Upper lobe of left lung (tissue), 6 donors: ENCODE measurements at places on chromosomes 3 and 15.
A peak's percentile ranks its signal among the peaks of the same experiment; 100 is the strongest.

GRCh38 chr15:70140543-70141375 lies 43.0 kb upstream of the TLE3 start:
- H3K4me3 ChIP-seq: peak overlapping the region; percentile 34
- H3K4me1 ChIP-seq: peaks cover 39% of the 10 kb centered on the region
- H3K36me3 ChIP-seq: no peaks in the 10 kb centered on the region

GRCh38 chr3:139358841-139359562 lies 15.2 kb downstream of the MRPS22 start:
- H3K4me3 ChIP-seq: no peak overlapping the region
- DNase-seq: no peak
- no peaks in the 10 kb centered on the region for H3K4me1 ChIP-seq
- H3K27me3 ChIP-seq: no peaks in the 10 kb centered on the region
- H3K27ac ChIP-seq: no peak overlapping the region
- H3K36me3 ChIP-seq: peaks cover 100% of the 10 kb centered on the region

DNA sequence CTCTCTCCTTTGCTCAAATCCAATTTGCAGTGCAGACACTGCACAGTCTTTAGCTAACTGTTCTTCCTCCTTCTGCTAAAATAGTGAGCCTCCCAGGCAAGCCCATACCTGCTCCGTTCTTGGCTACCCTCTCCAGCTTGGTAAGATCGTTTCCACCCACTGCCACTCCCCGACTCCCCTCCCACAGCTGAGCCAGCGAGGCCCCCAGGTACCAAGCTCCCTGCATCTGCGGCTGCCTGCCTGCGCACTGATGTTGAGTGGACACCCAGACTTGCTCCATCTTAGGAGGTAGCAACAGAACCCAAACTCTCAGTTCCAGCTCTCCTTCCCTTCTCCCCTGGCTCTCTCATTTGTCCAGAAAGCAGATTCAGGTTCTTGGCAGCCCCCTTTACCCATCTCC lies 7.9 kb upstream of the TNK2 start:
- H3K36me3 ChIP-seq: no peaks in the 10 kb centered on the region
- peaks cover 4% of the 10 kb centered on the region for H3K4me1 ChIP-seq
- no peak for DNase-seq
- H3K27me3 ChIP-seq: no peaks in the 10 kb centered on the region
- H3K4me3 ChIP-seq: no peak overlapping the region
- no peak overlapping the region for H3K27ac ChIP-seq

DNA sequence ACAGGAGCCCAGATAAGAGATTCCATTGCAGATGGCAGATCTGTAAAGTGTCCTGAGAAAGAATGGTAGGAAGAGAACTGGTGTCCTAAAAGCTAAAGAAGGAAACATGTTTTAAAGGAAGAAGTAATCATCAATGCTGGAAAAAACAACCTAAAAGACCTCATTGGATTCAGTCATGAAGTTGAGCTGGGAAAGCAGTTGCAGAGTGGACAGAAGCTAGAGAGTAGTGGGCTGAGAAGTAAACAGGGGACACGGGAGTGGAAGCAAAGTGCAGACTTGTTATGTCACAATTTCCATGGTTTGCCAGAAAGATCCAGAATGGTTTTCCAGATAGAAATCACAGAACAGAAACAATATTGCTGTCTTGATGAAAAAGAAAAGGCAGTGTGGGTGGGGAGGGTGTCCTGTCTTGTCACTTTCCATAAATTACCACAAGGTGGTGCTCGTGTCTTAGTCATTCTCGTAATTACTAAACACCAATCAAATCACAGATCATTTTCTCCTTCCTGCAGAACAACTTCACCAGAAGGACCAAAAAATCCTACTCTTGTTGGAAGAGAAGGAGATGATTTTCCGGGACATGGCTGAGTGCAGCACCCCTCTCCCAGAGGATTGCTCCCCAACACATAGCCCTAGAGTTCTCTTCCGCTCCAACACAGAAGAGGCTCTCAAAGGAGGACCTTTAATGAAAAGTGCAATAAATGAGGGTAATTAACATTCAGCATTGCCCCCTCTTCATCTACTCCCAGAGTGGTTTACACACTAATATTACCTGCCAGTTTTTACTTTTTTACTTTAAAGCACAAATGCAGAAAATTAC lies 64.5 kb downstream of the KLHL25 start:
- no peak overlapping the region for H3K4me3 ChIP-seq
- H3K4me1 ChIP-seq: peaks cover 10% of the 10 kb centered on the region
- H3K27ac ChIP-seq: peak overlapping the region; percentile 77
- H3K27me3 ChIP-seq: no peaks in the 10 kb centered on the region

DNA sequence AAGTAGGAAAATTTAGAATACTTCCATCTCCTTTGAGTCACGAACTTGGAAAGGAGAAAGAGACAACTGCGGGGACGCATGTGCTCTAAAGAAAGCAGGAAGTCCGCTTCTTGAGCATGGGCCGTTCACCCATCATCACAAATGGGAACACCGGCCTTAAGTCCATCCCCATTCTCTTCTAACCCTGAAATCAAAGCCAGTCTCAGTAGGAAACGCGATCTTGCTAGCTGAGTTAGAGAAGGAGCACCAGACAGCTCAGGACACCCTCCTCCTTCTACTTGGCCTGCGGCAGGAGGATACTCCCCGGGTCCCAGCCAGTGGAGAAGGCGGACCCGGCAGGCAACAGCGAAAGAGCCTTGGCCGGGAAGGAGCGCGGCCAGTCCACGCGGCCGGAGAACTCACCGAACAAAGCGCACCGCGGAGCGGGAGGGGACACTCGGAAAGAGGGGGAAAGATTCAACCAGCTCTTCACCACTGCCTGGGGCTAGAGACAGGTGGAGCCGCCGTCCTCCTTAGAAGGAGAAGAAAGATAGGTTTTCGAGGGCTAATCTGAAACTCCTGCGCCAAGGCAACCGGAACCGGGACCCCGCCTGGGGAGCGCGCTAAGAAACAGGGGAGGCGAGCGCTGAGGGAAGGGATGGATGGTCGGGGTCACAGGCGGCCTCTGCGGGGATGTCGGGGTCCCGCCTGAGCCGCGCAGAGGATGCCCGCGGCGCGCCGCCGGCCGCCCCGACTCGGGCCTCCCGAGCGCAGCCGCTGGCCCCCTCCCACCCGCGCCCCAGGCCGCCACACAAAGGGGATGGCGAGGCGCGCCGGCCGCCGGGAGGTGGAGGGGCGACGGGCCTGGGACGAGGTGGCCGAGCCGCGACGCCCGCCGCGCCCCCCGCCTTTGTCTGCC lies 818 bp downstream of the SLC4A7 start:
- H3K27me3 ChIP-seq: no peaks in the 10 kb centered on the region
- peak; percentile 86 for DNase-seq
- H3K4me3 ChIP-seq: peak overlapping the region; percentile 78
- no peaks in the 10 kb centered on the region for H3K36me3 ChIP-seq
- H3K4me1 ChIP-seq: peaks cover 6% of the 10 kb centered on the region
